ENCODE measurements at places on chromosomes 2 and 18.
A peak's percentile ranks its signal among the peaks of the same experiment; 100 is the strongest.

GRCh38 chr2:88187927-88188326, 17.8 kb downstream of the THNSL2 start:
- DNase-seq = no peak

- peak; percentile 58 for DNase-seq
These were observed 943 bp downstream of the INPP5D start for GRCh38 chr2:233060980-233061590.

DNA sequence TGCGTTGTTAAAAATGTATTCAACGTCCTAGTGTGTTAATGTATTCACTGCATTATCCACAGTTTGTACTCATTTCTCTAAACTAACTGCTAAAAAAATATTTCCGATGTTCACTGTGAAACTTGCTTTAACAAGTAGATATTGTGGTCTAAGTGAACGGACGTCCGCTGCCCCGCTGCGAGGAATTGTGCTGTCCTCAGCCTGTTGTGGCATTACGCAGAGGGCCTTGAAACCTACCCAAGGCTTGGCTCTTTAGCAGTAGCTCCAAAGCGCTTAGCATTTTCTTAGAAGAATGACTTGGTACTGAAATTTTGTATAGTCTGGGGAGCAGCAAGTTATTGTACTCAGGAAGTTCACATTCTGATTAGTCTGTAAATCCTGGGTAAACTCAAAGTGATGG, 136.5 kb upstream of the SP5 start:
- no peak for DNase-seq

DNA sequence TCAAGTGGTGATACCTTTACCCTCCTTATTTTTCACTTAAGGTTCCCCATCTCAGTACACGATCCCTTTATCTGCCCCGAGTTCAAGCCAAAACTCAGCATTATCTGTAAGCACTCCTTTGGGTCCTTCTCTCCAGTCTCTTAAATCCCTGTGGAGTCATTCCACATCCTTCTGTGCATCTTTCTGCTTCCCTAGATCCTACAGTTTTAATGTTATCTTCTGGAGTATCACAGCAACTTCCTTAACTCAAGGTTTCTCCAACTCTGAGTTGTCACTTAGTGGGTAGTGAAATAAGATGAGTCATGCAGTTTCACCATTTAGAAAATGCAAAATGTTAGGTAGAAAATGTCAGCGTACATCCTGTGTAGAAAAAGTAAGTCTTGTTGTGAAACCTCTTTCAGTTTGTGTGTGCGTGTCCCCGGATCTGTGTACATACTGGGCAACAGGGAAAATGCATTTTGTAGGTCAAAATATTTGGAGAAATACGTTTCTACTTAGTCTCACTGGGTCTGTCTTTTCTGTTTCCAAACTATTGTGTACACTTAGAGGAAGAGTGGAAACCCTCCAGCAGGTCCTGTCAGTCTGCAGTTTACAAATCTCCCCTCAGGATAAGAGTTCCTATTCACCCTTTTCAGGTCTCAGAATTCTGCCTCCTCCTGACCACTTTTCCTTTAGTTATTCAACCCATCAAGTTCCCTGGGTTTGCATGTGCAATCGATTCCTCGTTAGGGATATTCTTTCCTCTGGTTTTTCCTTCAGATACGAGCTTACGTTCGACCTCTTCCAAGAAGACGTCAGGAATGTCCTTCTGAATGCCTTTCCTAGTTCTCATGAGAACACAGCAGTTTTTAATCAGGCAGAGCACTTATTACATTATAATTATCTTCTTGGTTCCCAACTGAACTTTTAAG, 154.8 kb downstream of the TGIF1 start:
- DNase-seq = peak; percentile 30

GRCh38 chr2:213932-214693, 49.7 kb downstream of the SH3YL1 start:
- DNase-seq = no peak

DNA sequence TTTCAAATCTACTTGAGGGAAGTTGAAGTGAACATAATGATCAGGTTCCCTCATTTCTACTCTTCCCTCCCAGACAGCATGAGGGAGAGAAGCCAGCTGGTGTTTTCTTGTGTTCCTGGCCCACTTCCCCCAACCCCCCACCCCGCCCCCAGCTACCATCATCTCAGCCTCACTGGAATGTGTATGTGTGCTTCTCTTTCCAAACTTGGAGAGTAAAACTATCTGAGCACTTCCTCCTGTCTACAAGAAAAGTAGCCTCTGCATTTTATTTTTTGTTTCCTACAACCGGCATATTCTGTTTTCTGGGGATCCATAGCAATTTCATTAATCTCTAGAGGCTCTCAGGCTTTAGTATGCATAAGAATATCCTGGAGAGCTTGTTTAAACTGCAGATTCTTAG, 53.6 kb upstream of the GRHL1 start:
- DNase-seq = no peak

DNA sequence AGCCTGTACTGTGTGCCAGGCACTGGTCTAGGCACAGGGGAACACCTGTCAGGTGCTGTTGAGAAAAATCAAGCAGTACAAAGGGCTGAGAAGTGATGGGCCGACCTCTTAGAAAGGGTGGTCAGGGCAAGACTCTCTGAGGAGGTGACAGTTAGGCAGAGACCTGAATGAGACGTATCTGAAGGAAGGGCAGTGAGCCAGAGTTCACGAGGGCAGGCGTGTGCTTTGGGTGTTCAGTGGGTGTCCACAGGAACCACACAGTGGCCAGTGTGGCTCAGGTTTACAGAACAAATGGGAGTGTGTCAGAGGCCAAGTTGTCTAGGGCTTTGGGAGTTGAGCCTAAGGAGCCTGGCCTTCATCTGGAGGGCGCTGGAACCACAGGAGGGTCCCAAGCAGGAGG, 6.2 kb downstream of the ARMC9 start:
- no peak for DNase-seq

- DNase-seq = no peak
These were observed 40.4 kb upstream of the CDC42EP3 start for GRCh38 chr2:37711831-37712230.

DNA sequence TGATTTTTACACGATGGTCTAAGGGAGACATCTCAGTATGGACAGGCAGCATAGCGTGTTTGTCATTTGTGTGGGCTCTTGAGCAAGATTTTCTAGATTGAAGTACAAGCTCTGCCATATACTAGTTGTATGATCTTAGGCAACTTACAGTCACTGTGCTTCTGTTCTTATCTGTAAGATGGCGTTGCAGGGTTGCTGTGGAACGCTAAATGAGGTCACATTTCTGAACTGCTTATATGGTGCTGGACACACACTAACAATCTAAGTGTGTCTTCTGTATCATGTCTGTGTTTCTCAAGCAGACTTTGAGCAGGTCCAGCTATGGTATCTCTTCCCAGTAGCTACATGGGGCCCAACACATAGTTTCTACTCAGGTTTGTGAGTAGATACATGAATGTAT, 29.2 kb downstream of the PARD3B start:
- DNase-seq = no peak

DNA sequence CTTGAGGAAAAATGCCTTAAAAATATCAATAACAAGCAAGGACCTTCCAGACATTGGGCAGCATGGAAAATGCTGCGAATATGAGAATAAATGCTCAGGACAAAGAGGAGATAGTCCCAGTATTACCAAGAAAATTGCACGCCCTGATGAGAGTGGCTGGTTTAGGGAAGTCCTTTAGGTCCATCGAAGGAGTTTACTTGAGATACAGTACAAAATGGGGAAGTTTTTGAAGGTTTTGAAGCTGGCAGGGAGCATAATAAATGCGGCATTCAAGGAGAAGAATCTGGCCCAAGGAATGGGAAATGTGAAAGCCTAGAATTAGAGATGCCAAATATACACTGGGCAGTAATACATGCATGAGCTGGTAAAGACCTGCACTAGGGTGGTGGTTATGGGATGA, 90.2 kb upstream of the SPATS2L start:
- no peak for DNase-seq

DNA sequence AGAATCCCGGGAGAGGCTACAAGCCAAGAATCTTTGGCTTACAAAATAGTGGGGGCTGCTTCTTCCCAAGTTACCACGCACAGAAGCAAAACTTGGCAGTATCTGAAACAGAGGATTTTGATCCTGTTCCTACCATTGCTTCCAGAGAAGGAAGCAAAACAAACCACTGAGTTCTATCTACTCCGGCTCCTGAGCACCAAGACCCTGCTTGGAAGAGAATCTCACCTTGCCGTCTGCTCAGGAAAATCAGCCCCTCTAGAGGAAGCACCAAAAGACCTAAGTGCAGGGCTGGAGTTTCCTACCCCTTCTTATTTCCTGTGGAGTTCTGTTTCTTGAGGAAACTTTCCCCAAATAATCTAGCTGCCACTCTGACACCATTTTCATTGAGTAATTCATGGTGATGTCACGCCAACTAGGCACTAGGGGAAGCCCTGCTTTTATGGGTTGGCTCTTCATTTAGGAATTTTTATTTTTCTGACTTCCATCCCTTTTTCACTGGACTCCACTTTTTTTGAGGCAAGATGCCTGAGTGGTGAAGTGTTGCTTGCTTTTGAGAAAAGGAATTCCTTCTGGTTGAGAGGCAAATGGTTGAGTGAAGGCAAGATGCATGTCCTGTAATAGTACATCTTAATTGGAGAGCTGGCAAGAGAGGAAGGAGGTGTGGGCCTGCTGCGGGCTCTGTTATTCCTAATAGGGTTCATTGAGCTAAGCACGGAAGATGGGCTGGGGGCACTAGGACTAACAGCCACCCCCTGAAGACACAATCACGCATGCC, 36.8 kb upstream of the EML4 start:
- DNase-seq = no peak

DNA sequence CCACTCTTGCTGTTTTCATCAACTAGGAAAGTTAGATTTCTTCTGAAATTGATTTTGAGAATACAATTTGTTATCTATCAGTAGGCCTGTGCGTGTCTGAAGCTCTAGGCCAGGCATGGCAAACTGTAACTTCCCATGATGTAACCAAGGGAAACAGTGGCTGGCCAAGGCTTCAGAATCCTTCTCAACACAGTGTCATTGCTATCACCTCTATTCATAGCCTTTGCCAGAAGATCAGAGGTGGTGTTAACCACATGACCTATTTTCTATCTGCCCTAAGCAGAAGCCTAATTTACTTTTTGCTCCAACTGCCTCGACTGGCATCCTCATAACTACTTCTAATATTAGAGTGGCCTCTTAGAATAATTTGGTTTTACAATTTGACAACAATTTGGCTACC, 2.5 kb downstream of the ITGB6 start:
- no peak for DNase-seq

DNA sequence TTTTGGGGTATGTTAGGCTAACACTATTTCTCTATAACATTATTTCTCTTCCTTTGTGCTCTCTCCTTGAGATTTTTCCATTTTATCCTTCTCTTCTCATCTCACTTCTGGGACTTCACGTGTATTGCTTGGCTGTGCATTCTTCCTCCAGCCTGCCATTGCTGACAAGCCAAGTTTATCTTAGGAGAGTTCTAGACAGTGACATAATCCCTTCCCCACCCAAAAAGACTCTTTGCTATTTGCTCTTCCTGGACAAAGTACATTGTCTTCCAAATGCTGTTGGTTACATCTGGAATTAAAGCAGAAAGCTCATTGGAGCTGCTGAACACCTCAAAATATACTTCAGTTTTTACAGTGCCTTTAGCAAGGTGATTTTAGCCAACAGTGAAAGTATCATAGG, 8.9 kb downstream of the TSPYL6 start:
- no peak for DNase-seq

GRCh38 chr2:63078852-63079606, 28.4 kb downstream of the OTX1 start:
- no peak for DNase-seq

DNA sequence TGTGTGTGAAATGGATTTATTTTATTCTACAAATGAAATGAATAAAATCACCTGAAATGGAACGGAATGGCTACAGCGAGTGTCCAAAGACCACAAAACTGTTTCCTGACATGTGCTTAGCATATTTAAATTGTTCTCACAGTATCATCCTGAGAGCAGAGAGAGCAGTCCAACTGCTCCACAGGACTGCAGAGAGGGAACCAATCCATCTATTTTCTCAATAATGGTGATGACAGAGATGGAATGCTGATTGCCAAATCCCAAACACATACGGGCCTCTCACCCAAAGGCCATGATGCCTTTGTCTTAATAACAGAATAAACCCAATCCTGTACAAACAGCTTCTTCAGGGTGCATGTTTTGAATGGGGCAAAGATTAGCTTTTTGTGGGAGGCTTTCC, 41.1 kb downstream of the STAT1 start:
- DNase-seq = no peak

DNA sequence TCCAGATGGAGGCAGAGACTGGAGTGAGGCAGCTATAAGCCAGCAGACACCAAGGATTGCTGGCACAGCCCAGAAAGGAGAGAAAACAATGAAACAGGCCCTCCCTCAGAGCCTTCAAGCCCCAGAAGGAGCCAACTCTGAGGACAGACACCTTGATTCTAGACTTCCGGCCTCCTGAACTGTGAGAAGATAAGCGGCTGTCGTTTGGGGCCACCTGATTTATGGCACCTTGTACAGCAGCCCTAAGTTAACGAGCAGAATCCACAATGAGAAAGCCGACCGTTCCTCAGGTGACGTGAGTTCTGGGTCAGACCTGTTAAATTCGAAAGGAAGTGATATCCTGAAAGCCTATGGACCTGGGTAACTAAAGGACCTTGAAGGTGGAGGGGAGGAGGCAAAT, 7.3 kb upstream of the CNDP2 start:
- DNase-seq = no peak

- no peak for DNase-seq
These were observed 552.3 kb downstream of the TSN start for GRCh38 chr2:122307763-122308162.

DNA sequence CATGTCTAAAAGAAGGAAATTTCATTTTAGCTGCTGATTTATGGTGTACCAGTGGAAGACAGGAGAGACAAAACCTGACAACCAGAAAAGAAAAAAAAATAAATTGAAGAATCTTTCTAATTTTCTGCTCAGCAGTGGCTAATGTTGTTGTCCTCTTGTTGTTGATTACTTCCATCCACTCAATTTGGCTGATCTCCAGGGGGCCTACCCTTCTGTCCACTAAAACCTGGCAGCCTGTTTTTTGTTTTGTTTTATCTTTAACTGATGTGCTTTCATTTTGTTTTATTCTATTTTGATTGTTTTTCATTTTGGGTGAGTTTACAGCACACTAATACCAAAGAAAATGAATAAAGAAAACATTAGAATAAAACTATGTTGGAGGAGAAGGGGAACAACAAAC, 27.4 kb downstream of the TFPI start:
- DNase-seq = no peak

DNA sequence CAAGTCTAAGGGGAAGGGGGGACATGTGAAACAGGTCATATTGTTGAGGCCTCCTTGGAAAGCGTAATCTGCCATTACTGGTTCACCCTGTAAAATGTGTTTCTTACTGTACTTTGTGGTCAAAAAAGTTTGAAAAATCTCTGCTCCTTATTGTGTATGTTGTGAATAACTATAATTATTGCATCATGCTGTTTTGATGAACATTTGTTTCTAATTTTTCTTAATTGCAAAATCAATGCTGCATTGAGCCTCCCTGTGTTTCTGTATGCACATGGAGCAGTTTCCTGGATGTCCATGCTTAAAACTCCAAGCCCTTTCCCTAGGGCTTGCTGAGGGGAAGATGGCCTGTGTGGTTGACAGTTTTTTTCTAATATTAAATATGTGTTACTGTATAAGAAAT, 158.6 kb downstream of the RNF144A start:
- DNase-seq = no peak

All from CD4-positive, alpha-beta T cell treated with Interleukin-15 for 1 hour (primary cell).